ENCODE measurements at places on chromosomes 7 and 10.

- DNase-seq: no peak
Measured at GRCh38 chr7:70573696-70574095, 558.2 kb upstream of the GALNT17 start.

GRCh38 chr7:23093546-23093945 is 12.0 kb upstream of the KLHL7 start:
- no peak for DNase-seq

DNA sequence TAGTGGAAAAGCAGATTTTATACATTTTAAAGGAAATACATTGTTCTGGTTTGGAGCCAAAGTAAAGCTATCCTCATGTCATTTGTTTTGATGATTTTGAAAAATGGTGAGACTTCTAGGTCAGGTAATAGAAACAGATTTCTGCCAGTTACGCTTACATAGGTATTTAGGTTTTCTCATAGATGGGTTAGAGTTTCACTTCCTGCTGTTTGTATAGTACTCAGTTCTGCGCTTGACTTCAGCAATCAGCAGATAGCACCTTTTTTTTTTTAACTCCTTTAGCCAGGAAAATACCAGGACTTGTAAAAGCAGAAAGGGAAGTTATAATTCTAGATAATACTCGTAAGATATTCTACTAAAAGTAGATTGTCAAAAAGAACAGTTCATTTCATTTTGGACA is 209.8 kb upstream of the POM121L12 start:
- no peak for DNase-seq

- DNase-seq: no peak
Measured at GRCh38 chr10:83541046-83541445, 598.3 kb upstream of the GHITM start.

GRCh38 chr10:124974131-124974530 is 32.2 kb downstream of the ZRANB1 start:
- DNase-seq: no peak

GRCh38 chr10:114261076-114261475 is 22.0 kb downstream of the VWA2 start:
- no peak for DNase-seq

DNA sequence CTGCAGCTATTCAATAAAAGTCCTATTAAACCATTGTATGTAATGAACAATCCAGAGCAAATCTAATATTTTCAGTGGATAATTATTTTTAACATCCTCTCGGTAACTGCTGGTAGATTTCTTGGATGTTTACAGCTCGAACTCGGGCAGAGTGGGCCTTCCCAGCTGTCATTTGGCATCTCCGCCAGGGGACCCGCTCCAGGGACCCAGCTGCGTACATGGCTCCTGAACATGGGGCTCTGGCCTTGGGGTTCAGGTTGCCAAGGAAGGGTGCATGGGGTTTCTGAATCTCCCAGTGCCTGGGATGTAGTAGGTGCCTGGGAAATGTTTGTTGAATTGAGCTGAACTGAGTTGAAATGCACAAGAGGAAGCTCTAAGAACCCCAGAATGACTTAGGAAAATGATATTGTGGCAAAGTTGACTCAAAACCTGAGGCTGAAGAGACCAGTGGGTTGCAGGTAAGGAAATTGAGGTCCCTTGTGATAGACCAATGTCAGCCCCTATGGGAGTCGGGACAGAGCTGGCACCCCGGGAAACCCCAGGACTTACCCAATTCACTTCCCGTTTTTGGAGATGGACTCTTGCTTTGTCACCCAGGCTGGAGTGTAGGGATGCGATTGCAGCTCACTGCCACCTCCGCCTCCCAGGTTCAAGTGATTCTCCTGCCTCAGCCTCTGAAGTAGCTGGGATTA is 228.4 kb downstream of the CUX1 start:
- DNase-seq: no peak

- no peak for DNase-seq
Measured at GRCh38 chr7:138752518-138753149, 45.2 kb upstream of the TMEM213 start.

GRCh38 chr7:117841611-117842010 is 31.6 kb downstream of the CTTNBP2 start:
- DNase-seq: no peak

DNA sequence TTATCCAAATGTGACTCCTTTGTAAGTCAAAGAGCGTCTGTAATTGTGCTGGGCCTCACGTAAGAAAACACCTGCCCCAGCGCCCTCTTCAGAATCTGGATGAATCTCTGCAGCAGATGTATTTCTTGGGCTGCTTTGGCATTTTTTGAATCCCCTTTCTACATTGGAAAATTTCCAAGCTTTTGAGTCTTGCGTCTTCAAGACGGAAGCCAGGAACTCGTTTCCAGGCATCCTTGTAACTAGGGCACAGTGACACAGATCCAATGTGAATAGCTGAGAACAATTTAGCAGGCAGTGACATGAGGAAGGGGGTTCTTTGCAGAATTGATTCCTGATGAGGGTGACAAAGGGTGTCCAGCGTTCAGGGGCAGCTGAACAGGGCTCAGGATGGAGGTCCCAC is 862.3 kb downstream of the TYW1 start:
- DNase-seq: no peak

DNA sequence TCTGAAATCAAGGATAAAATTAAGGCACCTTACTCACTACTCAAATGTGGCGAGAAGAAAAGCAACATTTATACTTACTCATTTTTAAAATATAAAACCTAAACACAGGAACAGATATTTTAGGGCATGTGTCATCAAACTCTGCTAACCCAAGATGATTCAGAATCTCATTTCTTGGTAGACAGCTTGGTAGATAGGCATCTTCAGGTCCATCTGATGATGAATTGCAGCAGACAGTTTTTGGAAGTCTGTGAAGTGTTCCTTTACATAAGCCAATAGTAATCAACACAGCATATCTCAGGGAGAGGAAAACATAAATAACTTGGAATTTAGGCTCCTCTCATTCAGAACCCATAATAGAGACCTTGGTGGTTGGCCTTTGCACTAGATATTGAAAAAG is 3.4 kb downstream of the HIPK2 start:
- no peak for DNase-seq

DNA sequence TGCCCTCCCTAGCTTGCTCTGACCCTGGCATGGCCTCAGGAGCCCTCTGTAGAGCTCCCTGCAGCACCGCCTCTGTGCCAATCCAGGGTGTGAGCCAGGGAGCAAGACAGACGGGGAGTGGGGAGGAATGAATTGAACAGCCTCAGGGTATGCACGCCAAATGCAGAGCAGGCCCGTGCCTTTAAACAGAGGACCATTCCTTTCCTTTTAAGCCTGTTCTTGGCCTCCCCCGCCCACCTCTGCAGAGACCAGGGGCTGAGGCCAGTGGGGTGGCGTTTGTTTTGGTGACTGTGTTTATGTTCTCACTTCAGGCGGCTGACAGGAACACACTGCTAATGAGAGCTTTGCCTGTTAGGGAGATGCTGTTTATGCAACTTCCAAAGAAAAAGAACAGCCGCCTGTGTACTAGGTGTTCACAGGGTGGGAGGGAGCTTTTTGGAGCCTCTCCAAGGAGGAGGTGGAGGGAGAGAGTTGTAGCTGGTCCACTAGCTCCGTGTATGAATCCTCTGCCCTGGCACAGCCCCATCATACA is 528.1 kb upstream of the DPP6 start:
- DNase-seq: peak; percentile 11

DNA sequence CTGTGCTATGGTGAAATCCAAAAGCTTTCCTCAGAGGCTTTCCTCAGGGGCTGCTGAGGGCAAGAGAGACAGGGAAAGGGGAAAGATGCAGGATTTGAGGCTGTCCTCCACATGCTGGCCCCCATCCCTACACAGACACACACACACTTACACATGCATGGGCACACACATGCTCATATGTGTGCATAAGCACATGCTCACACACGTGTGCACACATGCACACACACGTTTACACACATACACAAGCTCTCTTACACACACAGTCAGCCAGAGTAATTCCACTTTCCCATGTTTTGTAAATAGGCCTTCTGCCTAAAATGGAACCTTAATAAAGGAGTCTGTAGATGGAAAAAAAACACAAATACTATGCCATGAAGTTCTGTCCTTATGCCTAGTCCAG is 312.9 kb downstream of the GRID1 start:
- DNase-seq: no peak

- no peak for DNase-seq
Measured at GRCh38 chr10:60406182-60406581, 16.5 kb upstream of the ANK3 start.

DNA sequence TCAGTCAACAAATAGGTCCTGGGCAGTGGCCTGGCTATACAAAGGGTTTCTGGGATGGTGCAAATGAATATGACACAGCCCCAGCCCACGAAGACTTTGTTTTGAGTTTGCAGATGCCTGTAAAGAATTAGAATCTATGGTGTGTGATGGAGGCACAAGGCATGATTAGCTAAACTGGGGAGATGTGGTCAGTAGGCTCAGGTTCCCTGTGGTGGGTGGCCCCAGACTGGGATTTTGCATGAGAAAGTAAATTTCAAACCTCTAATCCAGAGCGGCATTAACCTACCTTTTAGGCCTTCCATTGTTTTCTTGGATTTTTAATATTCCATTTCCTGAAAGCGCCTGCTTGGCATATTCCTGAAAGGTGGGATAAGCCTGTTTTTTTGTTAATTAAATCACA is 6.4 kb upstream of the CPA5 start:
- no peak for DNase-seq

- no peak for DNase-seq
Measured at GRCh38 chr7:141073641-141074161, at the start of gene TMEM178B. Gene TMEM178B, plus strand, starts transcription at chr7:141074064.

GRCh38 chr10:131831561-131831960 is 69.2 kb upstream of the PPP2R2D start:
- DNase-seq: no peak

- no peak for DNase-seq
Measured at GRCh38 chr10:119669331-119669730, 18.2 kb downstream of the BAG3 start.

GRCh38 chr10:13711291-13711690 is 124.5 kb downstream of the PRPF18 start:
- no peak for DNase-seq

All from occipital lobe (tissue), 3 donors.